ENCODE measurements at places on chromosomes 5 and 9.

- no peak for DNase-seq
Observed at GRCh38 chr9:109950710-109951443, 170.9 kb downstream of the PALM2AKAP2 start.

DNA sequence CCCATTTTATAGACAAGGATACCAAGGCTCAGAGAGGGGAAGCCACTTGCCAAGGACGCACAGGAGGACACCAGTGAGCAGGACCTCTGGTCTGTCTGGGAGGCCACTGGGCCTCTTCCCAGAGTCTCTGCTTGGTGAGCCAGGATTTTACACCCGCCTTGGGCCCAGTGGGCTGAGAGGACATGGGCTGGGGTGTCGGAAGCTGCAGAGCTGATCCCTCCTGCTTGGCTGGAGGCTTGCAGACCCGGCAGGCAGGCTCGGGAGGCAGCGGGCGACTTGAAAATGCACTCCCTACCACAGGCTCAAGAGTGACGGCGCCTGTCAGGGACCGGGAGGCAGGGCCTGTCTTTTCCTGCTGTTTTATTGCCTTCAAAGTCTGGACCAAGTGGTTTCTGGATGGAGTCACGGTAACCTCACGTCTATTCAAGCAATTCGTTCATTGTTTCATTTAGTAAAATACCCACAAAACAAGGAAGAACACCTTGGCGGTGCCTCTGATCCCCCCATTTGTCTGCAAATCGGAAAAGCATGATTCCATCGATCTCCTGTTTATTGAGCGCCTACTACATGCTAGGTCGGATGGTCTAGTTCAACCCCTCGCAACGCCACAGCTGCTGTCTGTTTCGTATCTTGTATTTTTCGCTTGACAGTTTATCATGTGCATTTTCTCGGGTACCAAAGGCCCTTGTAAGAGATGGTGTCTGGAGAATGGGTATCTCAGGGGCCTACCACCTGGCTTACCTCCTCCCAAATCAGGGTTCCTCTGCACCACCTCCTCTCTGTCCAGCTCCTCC, 108.1 kb upstream of the IER5L start:
- no peak for DNase-seq

- no peak for DNase-seq
Observed at GRCh38 chr5:157516626-157517325, 56.8 kb downstream of the NIPAL4 start.

DNA sequence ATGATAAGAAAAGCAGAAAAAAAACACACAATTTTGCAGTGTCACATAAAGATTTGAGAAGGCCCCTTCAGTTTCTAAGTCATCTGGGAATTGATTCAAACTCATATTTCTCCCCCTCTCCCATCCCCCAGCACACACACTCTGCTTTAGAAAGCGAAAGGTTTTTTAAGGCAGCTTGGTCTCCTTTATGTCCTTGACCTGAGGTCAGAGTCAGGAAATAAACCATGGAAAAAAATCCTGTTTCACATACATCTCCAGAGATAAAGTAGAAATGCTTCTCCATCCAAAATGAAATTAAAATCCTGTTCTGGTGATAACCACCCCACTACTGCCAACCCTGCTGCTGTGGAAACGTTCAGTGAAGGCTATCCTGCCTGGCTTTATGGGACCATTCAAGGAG, 52.6 kb downstream of the TMEM252 start:
- DNase-seq, result no peak

GRCh38 chr9:86801246-86801645, 146.1 kb downstream of the GAS1 start:
- DNase-seq, result no peak

GRCh38 chr9:101605547-101605946, 10.8 kb upstream of the PPP3R2 start:
- DNase-seq, result no peak

GRCh38 chr5:73986729-73987128, 360.7 kb downstream of the ARHGEF28 start:
- no peak for DNase-seq

GRCh38 chr5:102777099-102777498, 22.0 kb downstream of the PAM start:
- DNase-seq, result no peak

DNA sequence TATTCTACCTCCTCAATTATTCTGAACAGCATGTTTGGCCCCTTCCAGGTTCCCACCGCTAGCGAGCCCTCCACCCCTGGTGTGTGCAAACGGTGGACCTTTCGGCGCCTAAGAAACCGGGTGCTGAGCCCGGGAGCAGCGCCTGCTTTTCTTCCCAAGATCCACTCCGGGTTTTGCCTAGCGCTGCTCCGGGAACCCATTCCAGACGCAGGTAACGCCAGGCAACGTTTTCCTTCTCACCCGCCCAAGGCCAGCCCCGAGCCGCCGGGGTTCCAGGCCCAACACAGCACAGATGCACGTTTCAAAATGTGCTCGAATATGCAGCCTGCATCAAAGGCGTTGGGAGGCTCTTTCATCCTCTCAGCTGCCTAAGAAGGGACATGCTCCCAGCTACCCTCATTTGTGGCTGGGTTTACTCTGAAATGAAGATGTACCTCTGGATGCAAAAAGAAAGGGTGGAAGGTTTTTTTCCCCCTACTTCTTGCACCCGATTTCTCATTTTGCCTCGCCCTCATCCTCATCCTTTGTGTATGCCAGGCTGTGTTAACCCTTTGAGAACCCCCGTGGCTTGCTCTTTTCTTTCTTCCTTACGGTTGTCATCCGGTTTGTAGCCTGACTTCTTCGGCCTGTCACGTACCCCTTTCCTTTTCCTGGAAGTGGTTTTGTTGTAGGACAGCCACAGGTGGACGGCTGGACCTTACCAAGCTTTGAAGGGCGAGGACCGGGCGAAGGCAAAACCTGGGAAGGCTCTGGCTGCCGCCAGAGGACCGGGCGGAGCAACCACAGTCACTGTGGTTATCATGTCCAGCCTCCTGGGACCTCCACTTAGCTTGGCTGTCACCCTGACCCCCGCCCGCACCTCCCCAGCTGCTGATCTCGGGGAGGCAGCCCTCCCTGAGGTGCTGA, 226.9 kb downstream of the SMARCA2 start:
- DNase-seq, result peak; percentile 47

DNA sequence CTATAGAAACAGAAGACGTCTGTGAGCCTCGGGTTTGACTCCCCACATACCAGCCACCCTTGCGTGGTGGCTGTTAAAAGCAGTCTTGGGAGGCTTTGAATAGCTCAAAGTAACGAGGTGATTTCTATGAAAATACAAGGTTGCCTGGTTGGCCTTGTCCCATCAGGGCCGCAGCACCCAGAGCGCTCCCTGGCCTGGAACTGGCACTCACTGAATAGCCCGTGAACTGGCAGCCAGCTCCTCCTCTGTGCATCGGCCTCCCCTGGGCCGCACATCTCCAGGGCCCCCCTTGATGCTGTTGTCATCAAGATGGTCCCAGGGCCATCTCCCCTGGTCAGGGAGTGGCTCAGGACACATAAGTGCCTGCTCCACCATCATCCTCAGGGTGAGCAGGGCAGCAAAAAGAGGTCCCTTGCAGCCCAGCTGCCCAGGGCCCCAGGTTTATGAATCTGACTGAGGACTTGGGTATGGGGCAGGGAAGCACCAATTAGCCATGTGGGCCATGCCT, 144.6 kb upstream of the PPP1R26 start:
- DNase-seq, result no peak

- no peak for DNase-seq
Observed at GRCh38 chr5:1788828-1789227, 10.8 kb downstream of the MRPL36 start.

DNA sequence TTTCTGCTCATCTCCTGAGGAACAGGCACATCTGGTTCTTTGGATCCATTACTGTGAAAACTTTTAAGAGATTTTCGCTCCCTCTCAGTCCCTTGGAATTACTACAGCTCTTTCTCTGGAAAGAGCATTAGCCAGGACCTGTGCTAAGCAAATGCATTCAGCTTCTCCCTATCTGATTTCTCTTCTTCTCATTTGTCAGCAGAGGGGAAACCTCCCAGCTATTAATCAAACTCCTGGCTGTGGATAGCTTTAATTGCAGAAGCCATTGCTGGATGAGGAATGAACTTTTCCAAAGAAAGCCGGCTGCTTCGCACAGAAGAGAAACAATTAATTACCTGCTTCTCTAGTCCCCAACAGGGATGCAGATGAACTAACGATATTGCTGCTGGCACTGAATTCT, 37.9 kb downstream of the TLR4 start:
- no peak for DNase-seq

DNA sequence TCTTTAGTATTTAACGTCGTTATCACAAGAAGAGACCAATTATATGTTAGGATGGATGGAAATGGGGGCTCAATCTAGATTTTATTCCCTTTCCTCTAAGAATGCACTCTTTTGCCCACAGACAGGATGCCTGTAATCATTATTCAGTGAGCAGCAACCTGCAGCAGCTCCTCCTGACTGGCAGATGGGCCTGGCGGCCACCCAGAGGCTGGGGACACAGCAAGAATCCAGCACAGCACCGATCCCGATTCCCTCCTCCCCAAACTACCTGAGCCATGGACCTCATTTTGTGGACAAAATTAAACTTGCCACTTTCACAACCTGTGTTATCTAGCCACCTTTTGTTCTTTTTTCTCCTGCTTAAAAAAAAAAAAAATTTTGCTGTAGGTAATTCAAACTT, 101.0 kb downstream of the USP20 start:
- no peak for DNase-seq

GRCh38 chr5:56126487-56127179, 106.5 kb downstream of the ANKRD55 start:
- DNase-seq, result no peak

DNA sequence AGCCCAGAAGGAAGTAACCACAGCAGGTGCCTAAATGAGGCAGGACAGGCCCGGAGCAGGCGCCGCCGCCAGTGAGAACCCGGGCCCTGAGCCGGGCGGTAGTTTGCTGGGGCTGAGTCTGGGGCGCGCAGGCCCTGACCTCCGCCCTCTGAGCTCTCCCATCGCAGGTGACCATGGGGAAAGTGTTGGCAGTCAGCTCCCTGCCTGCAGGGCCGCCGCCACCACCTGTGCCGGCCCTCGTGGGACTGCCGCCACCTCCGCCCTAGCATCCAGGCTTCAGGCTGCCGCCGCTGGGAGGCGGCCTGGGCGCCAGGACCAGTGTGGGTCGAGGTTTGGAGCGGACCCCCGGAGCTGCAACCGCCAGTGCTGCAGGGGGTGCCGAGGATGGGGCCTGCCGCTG, 61.1 kb downstream of the TARS1 start:
- DNase-seq, result no peak

GRCh38 chr9:137647096-137647714, 28.4 kb downstream of the EHMT1 start:
- no peak for DNase-seq

DNA sequence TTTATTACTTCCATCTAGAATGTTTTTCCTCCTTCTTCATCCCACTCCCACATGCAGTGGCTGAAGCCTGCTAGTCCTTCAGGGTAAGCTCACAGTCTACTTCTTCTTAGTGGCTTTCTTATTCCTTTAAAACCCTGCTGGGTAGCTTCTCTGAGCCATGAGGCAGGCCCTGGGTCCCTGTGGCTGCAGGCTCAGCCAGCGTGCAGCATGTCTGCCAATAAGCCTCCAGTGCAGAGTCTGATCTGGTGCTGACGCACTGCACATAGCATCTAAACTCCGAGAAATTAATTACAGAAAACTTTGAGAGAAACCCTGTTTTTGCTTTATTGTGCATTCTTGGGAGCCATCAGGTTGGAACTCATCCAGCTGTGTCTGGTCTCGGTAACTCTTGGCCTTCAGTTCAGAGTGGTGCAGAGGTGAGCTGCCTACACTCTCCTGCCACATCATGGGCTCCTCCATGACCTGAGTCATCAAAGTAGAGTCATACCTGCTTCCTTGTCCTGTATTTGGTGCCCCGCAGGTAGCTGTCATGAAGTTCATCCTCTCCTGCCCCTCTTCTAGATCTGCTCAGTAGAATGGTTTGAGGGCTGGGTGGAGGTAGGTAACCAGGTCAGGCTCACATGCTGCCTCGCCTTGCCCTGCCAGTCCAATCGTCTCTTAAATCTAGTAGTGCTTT, 339.4 kb downstream of the KDM4C start:
- DNase-seq, result no peak

GRCh38 chr5:117160391-117160790, 585.8 kb upstream of the SEMA6A start:
- no peak for DNase-seq

GRCh38 chr9:83633255-83633654, 10.3 kb downstream of the IDNK start:
- no peak for DNase-seq

- no peak for DNase-seq
Observed at GRCh38 chr9:87193925-87194868, 246.9 kb upstream of the GAS1 start.

- DNase-seq, result no peak
Observed at GRCh38 chr5:142831009-142831383, 60.8 kb downstream of the ARHGAP26 start.

DNA sequence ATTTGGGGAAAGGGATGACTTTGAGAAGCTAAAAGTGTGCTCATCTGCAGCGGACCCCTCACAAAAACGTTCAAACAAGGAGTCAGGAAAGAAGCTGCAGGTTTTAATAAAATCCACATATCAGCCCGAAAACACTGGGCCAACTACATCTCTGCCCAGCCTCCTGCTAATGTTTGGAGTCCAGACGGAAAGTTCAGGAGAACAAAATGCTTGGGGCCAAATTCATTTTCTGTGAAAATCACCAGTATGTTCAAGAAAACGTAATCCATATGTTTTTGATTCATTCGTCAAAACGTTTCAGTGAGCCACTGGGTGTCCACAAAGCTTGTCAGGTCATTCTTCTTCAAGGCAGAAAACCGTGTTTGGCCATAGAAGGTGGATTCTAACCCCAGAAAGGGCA, 87.5 kb upstream of the GAS1 start:
- DNase-seq, result no peak

GRCh38 chr5:9653811-9654210, 23.7 kb upstream of the TAS2R1 start:
- no peak for DNase-seq

DNA sequence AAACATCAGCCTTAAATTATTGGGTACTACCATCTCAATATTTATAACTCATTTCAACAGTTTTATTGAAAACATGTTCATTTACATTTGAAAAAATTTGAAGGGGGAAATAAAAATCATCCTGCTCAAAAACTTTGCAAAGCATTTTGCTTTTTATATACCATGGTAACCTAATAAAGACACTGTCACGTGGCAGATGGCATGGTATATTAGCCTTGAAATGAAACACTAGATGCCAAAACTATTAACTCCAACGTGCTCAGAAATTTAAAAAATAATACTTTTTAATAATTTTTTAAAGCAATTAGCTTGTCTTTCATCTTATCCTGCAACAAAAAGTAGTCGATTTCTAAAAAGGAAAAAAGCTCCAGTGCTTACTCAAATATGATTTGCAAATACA, 88.6 kb upstream of the NFIB start:
- no peak for DNase-seq

GRCh38 chr5:165127941-165128340, 1622.5 kb downstream of the MAT2B start:
- DNase-seq, result no peak

GRCh38 chr9:114203410-114204140, 48.2 kb downstream of the COL27A1 start:
- no peak for DNase-seq

DNA sequence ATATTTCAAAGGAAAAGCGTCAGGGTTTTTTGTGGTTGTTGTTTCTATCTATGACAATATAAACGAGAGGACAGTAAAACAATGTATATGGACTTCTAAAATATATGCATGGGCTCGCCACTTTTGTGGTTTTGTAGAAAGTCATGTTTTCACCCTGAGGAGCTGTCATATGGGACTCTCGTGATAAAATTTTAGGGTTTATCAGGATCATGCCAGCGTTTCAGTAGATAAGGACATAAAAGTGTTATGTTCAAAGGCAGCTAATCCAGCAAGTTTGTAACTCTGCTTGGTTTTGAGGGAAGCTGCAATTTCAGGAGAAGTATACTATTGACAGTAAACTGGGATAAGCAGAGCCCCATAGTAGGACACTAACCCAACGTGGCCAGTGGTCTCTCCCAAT, 120.3 kb downstream of the CDC42SE2 start:
- no peak for DNase-seq

Data from stimulated activated CD4-positive, alpha-beta T cell treated with anti-CD3 and anti-CD28 coated beads, Interleukin-12 subunit alpha, Interleukin-12 subunit beta, amount 100 ng/mL, for 24 hours (primary cell).